Type B pancreatic cell (in vitro differentiated cells): ENCODE measurements at places on chromosomes 6 and 20. TPM values are rescaled to one million over a fixed set of nuclear protein-coding genes. Genes with fewer than 3 reads are reported as not detected.

DNA sequence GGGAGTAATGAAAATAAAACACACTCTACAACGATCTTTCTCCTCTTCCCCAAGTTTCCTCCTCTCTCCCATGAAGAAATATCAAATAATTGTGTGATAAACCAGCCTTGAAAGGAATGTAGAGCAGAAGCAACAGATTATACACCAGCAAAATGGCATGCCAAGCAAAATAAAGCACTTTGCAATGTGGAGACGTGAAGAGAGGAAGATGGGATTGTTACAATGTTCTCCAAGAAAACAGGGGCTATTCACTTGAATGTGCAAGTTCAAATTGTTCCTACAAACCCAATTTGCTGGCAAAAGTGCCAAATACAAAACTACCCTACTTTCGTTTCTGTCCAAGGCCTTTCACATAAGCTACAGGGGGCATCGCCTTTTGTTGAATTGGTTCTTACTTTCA is 185.1 kb downstream of the PDE7B start:
- H3K27me3 ChIP-seq, result no peaks in the 10 kb centered on the region
- H3K36me3 ChIP-seq, result peaks cover 3% of the 10 kb centered on the region
- no peak overlapping the region for H3K4me3 ChIP-seq
- no peak for DNase-seq

- H3K36me3 ChIP-seq, result peaks cover 12% of the 10 kb centered on the region
- DNase-seq, result no peak
- peaks cover 44% of the 10 kb centered on the region for H3K4me1 ChIP-seq
- H3K27ac ChIP-seq, result no peak overlapping the region
Measured at GRCh38 chr6:22001396-22002027, 295.3 kb downstream of the PRL start.

- H3K36me3 ChIP-seq, result no peaks in the 10 kb centered on the region
- no peak for DNase-seq
- H3K4me1 ChIP-seq, result peaks cover 18% of the 10 kb centered on the region
- H3K27me3 ChIP-seq, result peaks cover 11% of the 10 kb centered on the region
- H3K27ac ChIP-seq, result no peak overlapping the region
Measured at GRCh38 chr6:33716890-33717632, 5.6 kb upstream of the UQCC2 start.

The ADGRG6 gene
- total RNA-seq, result 26.7 and 72.3 TPM in 2 replicates

The MAS1 gene
- total RNA-seq, result not detected in 2 replicates

- H3K4me1 ChIP-seq, result peaks cover 11% of the 10 kb centered on the region
- no peaks in the 10 kb centered on the region for H3K27me3 ChIP-seq
- no peak overlapping the region for H3K27ac ChIP-seq
- no peak overlapping the region for H3K4me3 ChIP-seq
- peaks cover 57% of the 10 kb centered on the region for H3K36me3 ChIP-seq
- DNase-seq, result no peak
Measured at GRCh38 chr20:35060168-35060567, 32.4 kb downstream of the TRPC4AP start.

The HIVEP1 gene
- 37.4 and 52.3 TPM in 2 replicates for total RNA-seq

GRCh38 chr6:25700761-25701160 is 48.7 kb downstream of the SCGN start:
- DNase-seq, result no peak
- peaks cover 7% of the 10 kb centered on the region for H3K27me3 ChIP-seq
- peaks cover 6% of the 10 kb centered on the region for H3K4me1 ChIP-seq
- H3K4me3 ChIP-seq, result no peak overlapping the region

DNA sequence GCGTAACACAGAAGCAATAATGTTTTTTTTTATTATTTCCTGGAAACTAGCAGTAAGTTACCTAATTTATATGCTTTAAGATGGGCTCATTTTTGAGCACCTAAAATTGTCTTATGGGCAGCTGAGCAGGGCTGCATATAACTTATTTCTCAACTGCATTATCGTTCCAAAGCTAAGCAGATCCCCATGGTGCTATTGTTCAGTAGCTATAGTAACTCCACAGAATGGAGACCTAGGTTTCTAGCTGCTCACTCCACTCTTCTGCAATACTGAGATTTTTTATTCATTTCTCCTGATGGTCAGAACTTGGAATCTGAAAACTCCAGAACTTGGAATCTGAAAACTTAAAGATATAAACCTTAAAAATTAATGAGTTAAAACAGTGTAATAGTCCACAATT is 18.7 kb downstream of the CRISP1 start:
- DNase-seq, result no peak
- no peaks in the 10 kb centered on the region for H3K4me1 ChIP-seq
- H3K27me3 ChIP-seq, result no peaks in the 10 kb centered on the region
- H3K4me3 ChIP-seq, result no peak overlapping the region

The PRRT1 gene
- 1.00 and 2.7 TPM in 2 replicates for total RNA-seq

DNA sequence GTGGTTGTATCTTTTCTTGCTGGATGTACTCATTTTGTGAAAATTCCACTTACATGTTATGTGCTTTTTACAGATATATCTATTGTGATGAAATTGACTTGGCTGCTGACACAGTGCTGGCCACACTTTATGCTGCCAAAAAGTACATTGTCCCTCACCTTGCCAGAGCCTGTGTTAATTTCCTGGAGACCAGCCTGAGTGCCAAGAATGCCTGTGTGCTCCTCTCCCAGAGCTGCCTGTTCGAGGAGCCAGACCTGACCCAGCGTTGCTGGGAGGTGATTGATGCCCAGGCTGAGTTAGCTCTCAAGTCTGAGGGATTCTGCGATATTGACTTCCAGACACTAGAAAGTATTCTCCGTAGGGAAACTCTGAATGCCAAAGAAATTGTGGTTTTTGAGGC is 4.9 kb downstream of the BTBD3 start:
- DNase-seq, result no peak
- peaks cover 57% of the 10 kb centered on the region for H3K36me3 ChIP-seq
- H3K4me1 ChIP-seq, result peaks cover 52% of the 10 kb centered on the region
- no peak overlapping the region for H3K27ac ChIP-seq

DNA sequence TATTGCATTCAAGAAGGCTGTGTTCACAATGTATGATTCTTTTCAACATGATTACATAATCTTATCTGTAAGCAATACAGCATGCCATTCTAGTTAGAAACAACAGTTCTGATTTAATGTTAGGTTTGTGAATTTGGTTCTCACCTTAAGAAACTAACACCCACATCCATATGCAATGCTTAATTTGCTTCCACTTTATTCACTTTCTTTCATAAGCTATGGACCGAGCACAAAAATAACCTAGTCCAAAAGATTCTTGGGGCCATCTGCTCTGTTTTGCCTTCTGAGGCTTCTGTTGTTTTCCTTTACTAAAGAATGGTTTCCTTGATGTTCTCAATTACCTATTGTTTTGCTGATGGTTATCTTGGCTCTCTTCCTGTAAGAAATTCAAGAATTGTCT is 258.2 kb downstream of the EYS start:
- no peak overlapping the region for H3K27ac ChIP-seq
- no peaks in the 10 kb centered on the region for H3K4me1 ChIP-seq
- no peaks in the 10 kb centered on the region for H3K36me3 ChIP-seq
- DNase-seq, result no peak
- no peak overlapping the region for H3K4me3 ChIP-seq
- H3K27me3 ChIP-seq, result no peaks in the 10 kb centered on the region

DNA sequence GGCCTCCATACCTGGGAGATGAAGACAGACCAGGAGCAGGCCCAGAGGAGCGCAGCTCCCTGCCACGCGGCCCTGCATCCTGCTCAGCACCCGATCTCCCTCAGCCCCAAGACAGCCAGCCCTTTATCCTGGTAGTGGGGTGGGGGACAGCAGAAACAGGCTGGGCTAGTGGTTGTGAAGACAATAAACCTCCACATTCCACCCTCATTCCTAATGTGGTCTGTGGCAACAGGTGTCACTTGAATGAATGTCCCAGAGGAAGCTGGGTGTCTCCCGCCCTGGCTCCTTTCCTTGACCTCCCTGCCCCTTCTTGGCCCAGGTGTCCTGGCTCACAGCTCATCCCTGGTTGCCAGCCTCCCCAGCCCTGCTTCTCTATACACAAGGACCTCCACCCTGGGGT is at the start of gene C6orf15:
Gene C6orf15 (minus strand): TSS at position 98 of the 400 bp plus-strand sequence. CDS start 20 bp downstream, at position 78.
- no peaks in the 10 kb centered on the region for H3K36me3 ChIP-seq
- H3K27ac ChIP-seq, result no peak within 1 kb of the TSS
- no peak within 1 kb of the TSS for H3K4me3 ChIP-seq
- no peak for DNase-seq
- H3K4me1 ChIP-seq, result no peaks in the 10 kb centered on the region

- peaks cover 13% of the 10 kb centered on the region for H3K36me3 ChIP-seq
- H3K27ac ChIP-seq, result no peak overlapping the region
- H3K4me3 ChIP-seq, result no peak overlapping the region
- DNase-seq, result no peak
Measured at GRCh38 chr20:9422321-9423057, 91.9 kb upstream of the LAMP5 start.

GRCh38 chr6:31821301-31822035 is 6.1 kb upstream of the HSPA1B start:
- peaks cover 4% of the 10 kb centered on the region for H3K36me3 ChIP-seq
- H3K4me3 ChIP-seq, result peak overlapping the region; percentile 93
- H3K27ac ChIP-seq, result peak overlapping the region; percentile 98
- no peak for DNase-seq
- peaks cover 40% of the 10 kb centered on the region for H3K4me1 ChIP-seq
- no peaks in the 10 kb centered on the region for H3K27me3 ChIP-seq

The RNF217 gene
- 22.1 and 49.6 TPM in 2 replicates for total RNA-seq

The PRND gene
- 0.48 TPM in 1 of 2 replicates, not detected in the other for total RNA-seq

DNA sequence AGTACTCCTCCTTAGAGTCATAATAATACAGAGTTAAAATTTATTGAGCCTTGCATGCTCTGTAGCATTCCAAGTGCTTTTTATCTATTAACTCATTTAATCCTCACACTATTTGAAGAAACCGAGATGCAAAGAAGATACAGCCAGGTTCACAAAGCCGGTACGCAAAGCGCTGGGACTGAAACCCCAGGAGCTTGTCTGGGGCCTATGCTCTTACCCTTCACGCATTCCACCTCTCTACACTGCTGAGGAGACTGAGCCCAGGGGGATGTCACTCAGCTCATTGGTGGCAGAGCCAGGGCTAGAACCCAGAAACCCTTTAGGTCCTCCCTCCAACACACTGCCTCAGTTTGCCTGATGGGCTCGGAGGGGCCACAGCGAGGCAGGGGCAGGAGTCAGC is 19.7 kb upstream of the MRPS18A start:
- H3K4me3 ChIP-seq, result no peak overlapping the region
- H3K27ac ChIP-seq, result no peak overlapping the region
- H3K36me3 ChIP-seq, result no peaks in the 10 kb centered on the region
- H3K27me3 ChIP-seq, result peaks cover 6% of the 10 kb centered on the region

DNA sequence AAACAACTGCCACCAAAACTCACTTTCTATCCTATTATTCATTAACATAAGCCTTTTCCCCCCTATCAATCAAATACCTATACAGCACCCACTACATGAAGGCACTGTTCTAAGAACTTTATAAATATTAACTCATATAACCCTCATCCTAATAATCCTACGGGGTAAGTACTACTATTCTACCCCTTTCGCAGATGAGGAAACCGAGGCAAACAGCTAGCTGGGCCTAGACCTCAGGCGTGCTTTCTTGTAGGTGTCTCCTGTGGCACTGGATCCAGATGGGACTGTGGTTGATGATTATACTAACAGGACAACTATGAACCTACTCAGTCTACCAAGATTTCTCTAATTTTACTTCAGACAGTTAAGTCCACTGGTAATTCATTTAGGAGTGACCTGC is 131.6 kb downstream of the ZMYND8 start:
- H3K36me3 ChIP-seq, result peaks cover 40% of the 10 kb centered on the region
- no peak overlapping the region for H3K4me3 ChIP-seq
- no peaks in the 10 kb centered on the region for H3K4me1 ChIP-seq
- no peaks in the 10 kb centered on the region for H3K27me3 ChIP-seq
- DNase-seq, result no peak

GRCh38 chr6:17116117-17116440 is 14.2 kb downstream of the STMND1 start:
- no peaks in the 10 kb centered on the region for H3K36me3 ChIP-seq
- H3K4me1 ChIP-seq, result peaks cover 17% of the 10 kb centered on the region

The CEP85L gene
- total RNA-seq, result 8.9 and 16.1 TPM in 2 replicates

DNA sequence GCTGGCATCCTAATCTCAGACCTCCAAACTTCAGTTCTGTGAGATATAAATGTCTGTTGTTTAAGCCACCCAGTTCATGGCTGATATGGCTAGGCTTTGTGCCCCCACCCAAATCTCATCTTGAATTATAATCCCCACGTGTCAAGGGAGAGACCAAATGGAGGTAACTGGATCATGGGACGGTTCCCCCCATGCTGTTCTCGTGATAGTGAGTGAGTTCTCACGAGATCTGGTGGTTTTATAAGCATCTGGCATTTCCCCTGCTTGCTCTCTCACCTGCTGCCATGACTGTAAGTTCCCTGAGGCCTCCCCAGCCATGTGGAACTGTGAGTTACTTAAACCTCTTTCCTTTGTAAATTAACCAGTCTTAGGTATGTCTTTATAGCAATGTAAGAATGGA is 56.7 kb downstream of the KIAA0319 start:
- no peak overlapping the region for H3K27ac ChIP-seq
- peaks cover 24% of the 10 kb centered on the region for H3K27me3 ChIP-seq
- no peak overlapping the region for H3K4me3 ChIP-seq

GRCh38 chr6:46357591-46357990 is 133.7 kb downstream of the RCAN2 start:
- H3K36me3 ChIP-seq, result peaks cover 4% of the 10 kb centered on the region
- peaks cover 5% of the 10 kb centered on the region for H3K4me1 ChIP-seq
- no peak for DNase-seq
- H3K27ac ChIP-seq, result no peak overlapping the region

The PRICKLE4 gene
- total RNA-seq, result 2.1 and 2.8 TPM in 2 replicates

GRCh38 chr6:25975923-25976560 is 13.4 kb downstream of the TRIM38 start:
- no peak overlapping the region for H3K27ac ChIP-seq
- H3K36me3 ChIP-seq, result peaks cover 3% of the 10 kb centered on the region
- no peak overlapping the region for H3K4me3 ChIP-seq
- H3K27me3 ChIP-seq, result no peaks in the 10 kb centered on the region
- no peak for DNase-seq
- H3K4me1 ChIP-seq, result peaks cover 15% of the 10 kb centered on the region

GRCh38 chr6:152100183-152100618 is 292.7 kb downstream of the ESR1 start:
- no peak for DNase-seq
- H3K27ac ChIP-seq, result no peak overlapping the region
- H3K4me1 ChIP-seq, result peaks cover 16% of the 10 kb centered on the region
- peaks cover 3% of the 10 kb centered on the region for H3K27me3 ChIP-seq
- H3K4me3 ChIP-seq, result no peak overlapping the region
- H3K36me3 ChIP-seq, result no peaks in the 10 kb centered on the region

The RAD21L1 gene
- total RNA-seq, result not detected in 2 replicates

- no peak for DNase-seq
- no peaks in the 10 kb centered on the region for H3K27me3 ChIP-seq
- H3K4me1 ChIP-seq, result peaks cover 42% of the 10 kb centered on the region
- no peak overlapping the region for H3K4me3 ChIP-seq
Measured at GRCh38 chr6:22068561-22069305, 228.1 kb downstream of the PRL start.

- peak overlapping the region; percentile 55 for H3K27ac ChIP-seq
- peaks cover 88% of the 10 kb centered on the region for H3K27me3 ChIP-seq
- H3K4me1 ChIP-seq, result peaks cover 21% of the 10 kb centered on the region
Measured at GRCh38 chr6:77462359-77463307, 658 bp downstream of the HTR1B start.

DNA sequence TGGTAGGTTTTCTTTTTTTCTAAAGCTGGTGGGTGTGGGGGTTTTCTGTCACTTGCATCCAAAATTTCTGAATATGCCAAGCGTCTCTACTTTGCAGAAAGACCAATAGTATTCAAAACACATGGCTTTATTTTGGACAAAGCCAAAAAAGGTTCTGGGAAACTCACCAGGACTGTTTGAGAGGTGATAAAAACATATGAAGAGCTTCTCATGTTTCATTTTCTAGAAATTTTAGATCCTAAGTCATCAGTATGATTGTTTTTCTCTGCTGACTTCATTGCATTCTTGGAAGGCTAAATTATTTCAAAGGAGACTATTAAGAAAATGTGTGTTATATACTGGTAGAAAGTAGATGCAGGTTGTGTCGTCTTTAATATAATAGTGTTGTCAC is 51.3 kb downstream of the GCLC start:
- DNase-seq, result no peak
- peaks cover 6% of the 10 kb centered on the region for H3K36me3 ChIP-seq
- peaks cover 3% of the 10 kb centered on the region for H3K27me3 ChIP-seq
- peaks cover 16% of the 10 kb centered on the region for H3K4me1 ChIP-seq
- no peak overlapping the region for H3K4me3 ChIP-seq

The HSPA1L gene
- total RNA-seq, result 1.8 and 1.9 TPM in 2 replicates
